ENCODE measurements at places on chromosomes 16 and 17.

GRCh38 chr17:12318571-12319266 is 298.0 kb downstream of the MAP2K4 start:
- no peak for DNase-seq

DNA sequence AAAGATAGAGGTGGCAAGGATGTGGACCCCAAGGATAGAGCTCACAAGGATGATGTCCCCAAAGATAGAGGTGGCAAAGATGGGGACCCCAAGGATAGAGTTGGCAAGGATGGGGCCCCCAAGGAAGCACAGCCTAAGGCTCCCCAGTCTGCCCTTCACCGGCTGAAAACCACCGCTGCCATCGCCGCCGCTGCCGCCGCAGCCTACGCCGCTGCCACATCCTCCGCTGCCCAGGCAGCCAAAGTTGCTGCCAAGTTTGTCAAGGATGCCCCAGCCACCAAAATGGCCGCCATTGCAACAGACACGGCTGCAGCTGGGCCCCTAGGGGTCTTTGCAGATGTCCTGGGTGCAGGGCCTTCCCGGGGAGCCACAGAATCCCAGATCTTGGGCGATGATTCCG is 19.9 kb downstream of the C16orf96 start:
- no peak for DNase-seq

DNA sequence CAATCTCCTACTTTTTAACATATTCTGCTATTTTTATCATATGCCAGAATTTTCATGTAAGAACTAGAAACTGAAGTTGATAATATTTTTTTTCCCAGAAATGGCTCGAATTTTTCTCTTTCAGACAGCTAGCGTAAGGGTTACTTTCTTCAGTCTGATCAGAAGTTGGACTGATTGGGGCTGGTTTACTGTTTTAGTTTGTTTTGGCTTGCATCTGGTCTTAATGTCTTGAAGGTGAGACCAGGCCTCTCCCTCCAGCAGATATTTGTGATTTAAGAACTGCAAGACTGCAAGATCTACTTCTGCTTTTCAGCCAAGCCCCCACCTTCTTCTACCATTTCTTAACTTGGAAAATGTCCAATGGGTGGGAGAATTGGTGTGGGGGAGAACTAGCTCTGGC is 266.4 kb downstream of the HAPSTR1 start:
- no peak for DNase-seq

DNA sequence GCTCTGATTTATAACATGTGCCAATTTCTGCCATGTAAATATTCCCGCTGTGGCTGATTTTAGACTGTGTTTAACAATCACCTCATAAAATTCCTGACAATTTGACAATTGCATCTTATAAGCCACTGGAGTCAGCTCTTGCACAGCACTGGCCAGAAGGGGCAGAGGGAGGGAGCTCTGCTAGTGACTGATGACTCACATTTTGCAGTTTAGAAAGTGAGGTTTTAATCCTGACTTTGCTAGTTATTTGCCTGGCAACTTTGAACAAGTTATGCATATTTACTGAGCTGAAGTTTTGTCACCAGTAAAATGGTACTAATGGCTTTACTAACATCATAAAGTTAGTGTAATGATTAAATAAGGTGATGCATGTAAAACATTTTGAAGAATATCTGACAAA is 452.3 kb downstream of the CNTNAP4 start:
- DNase-seq: no peak

- no peak for DNase-seq
These were observed 46.9 kb downstream of the SOCS1 start for GRCh38 chr16:11208916-11209665.

- DNase-seq: no peak
These were observed 213.9 kb downstream of the C16orf78 start for GRCh38 chr16:49587511-49587910.

- DNase-seq: no peak
These were observed 2.6 kb downstream of the HBZ start for GRCh38 chr16:155031-155398.

- no peak for DNase-seq
These were observed 6.4 kb upstream of the CCDC182 start for GRCh38 chr17:57751348-57751971.

DNA sequence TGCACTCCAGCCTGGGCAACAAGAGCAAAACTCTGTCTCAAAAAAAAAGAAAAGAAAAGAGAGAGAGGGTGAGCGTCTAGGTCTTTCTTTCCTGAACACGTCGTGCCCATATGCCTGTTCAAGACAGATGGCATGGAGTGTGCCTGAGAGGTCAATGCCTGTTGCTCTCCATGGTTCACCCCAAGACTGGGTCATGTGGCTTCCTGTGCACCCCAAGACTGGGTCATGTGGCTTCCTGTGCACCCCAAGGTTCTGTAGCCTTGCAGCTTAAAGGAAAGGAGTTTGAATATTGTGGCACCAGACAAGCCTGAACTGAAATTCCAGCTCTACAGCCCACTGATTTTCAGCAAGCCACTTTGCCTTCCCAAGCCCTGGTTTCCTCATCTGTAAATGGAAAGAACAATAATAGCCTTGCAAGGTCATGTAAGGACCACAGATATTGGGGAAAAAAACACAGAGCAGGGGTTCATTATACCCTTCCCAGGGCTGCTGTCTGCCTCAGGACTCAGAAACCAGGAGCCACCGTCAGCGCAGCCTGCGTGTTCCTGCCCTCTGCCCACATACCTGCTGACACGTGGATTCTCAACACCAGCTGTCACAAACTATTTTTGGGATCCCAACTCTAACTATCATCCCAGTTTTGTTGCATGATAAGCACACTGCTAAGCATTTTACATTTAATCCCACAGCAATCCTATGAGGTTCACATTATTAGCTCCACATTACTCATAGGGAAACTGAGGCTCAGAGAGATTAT is 18.0 kb upstream of the NAGS start:
- no peak for DNase-seq

DNA sequence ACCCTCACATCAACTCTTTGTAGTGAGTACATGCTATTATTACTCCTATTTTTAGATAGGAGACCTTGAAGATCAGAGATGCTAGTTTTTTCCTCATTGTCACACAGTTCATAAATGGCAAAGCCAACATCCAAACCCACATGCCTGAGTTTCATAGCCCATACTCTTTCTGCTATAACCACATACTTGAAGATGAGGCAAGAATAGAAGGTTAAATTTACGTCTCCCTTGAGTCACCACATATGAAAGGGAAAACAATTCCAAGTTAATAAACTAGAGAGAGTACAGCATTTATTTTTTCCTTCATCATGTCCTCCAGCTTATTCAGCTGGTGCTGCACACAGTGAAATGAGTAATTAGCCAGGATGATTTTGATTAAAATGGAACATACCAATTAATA is 23.7 kb downstream of the NUDT7 start:
- no peak for DNase-seq

Measured in right cardiac atrium (tissue), 5 donors.